Esophagus muscularis mucosa (tissue), 4 donors: ENCODE measurements at places on chromosomes 16 and 17. TPM values are rescaled to one million over a fixed set of nuclear protein-coding genes. Genes with fewer than 3 reads are reported as not detected.
A peak's percentile ranks its signal among the peaks of the same experiment; 100 is the strongest.

DNA sequence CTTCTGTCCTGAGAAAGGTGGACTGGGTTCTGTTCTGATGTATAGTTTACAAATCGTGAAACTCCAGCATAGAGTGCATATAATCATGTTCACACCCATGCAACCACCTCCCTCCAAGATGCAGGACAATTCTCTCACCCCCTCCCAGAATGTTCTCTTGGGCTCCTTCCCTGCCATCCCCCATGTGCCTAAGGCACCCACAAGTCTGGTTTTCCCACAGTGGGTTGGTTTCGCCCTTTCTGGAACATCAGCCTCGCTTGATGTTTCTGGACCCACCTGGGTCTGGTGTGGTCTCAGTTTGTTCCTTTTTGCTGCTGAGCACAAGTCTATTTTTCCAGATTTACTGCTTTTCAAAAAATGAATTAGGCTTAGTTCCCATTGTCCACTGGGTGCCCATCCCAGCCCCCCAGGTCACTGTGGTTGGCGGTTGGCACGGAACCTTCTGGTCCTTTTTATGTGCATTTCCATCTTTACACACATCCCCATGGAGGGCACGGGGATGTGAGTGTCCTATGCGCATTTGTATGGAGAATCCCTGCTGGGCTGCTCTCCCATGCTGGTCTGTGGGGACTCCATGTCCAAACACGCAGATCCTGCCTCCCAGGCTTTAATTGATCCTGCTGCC, 19.0 kb downstream of the MAP2K3 start:
- H3K4me3 ChIP-seq = no peak overlapping the region
- no peaks in the 10 kb centered on the region for H3K4me1 ChIP-seq
- H3K36me3 ChIP-seq = peaks cover 91% of the 10 kb centered on the region
- no peak overlapping the region for H3K27ac ChIP-seq
- DNase-seq = no peak
- no peaks in the 10 kb centered on the region for H3K27me3 ChIP-seq

The LDHD gene
- 6.7 TPM for total RNA-seq

- H3K36me3 ChIP-seq = peaks cover 28% of the 10 kb centered on the region
- no peak for DNase-seq
- peaks cover 88% of the 10 kb centered on the region for H3K4me1 ChIP-seq
- H3K27me3 ChIP-seq = no peaks in the 10 kb centered on the region
- no peak overlapping the region for H3K4me3 ChIP-seq
These were observed 14.9 kb upstream of the STAT3 start for GRCh38 chr17:42403150-42403549.

GRCh38 chr16:23254338-23254737, 47.8 kb upstream of the SCNN1B start:
- DNase-seq = no peak
- no peak overlapping the region for H3K27ac ChIP-seq
- no peaks in the 10 kb centered on the region for H3K36me3 ChIP-seq

The KIF19 gene
- total RNA-seq = 1.2 TPM

The KRTAP2-3 gene
- total RNA-seq = not detected

DNA sequence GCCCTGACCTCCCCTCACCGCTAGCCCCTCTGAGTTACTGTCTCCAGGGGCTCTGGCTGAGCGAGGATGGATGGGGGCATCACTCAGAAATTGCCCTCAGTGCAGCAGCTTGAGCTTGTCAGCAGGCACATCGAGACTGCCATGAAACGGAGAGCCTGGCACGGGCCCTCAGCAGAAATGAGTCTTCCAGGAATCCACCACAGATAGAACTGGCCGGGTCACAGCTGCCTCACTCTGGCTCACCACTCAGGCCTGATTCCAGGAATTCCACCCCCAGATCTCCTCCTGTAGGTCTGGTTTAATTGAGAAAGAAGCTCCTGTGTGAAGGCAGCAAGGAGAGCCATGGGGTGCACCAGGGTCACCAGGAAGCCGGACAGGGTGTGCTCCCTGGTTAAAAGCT, 85.5 kb downstream of the GSG1L start:
- no peak overlapping the region for H3K27ac ChIP-seq
- DNase-seq = no peak
- H3K4me3 ChIP-seq = no peak overlapping the region
- H3K36me3 ChIP-seq = no peaks in the 10 kb centered on the region

GRCh38 chr16:86925067-86925791, 346.9 kb downstream of the FOXL1 start:
- H3K36me3 ChIP-seq = no peaks in the 10 kb centered on the region
- no peak for DNase-seq
- H3K4me3 ChIP-seq = no peak overlapping the region
- H3K27me3 ChIP-seq = peaks cover 96% of the 10 kb centered on the region

The TPSD1 gene
- total RNA-seq = 2.7 TPM

The HSD11B2 gene
- total RNA-seq = not detected

DNA sequence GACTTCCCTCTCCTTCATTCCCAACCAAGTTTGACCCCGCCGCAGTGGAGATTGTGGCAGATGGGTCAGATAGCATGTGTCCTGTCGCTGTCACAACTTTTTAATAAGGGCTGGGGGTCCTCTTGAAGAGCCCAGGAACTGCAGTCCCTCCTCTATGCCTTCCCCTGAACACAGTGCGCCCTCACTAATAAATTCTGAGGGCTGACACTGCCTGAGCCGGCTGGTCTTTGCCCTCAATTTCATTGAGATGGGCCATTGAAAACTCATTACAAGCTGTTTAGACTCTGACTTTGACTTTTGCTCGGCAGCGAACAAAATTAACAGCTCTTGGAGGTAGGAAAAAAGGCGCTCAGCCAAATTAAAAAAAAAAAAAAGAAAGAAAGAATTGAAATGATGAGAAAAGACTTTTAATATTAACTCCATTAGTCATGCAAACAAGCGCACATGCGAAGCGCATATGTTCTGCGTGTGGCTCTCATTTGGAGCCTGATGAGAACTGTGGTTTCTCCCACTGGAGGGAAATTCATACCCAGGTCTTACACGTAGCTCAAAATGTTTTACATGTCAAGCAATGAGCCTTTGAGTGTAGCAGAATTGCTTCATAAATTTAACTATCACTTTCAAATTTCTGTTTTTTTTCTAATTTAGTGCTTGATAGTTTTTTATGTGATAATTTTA, 704.7 kb downstream of the WWOX start:
- no peaks in the 10 kb centered on the region for H3K36me3 ChIP-seq
- no peaks in the 10 kb centered on the region for H3K4me1 ChIP-seq
- DNase-seq = no peak
- no peaks in the 10 kb centered on the region for H3K27me3 ChIP-seq

- H3K27me3 ChIP-seq = no peaks in the 10 kb centered on the region
- H3K4me3 ChIP-seq = peak overlapping the region; percentile 81
- peaks cover 24% of the 10 kb centered on the region for H3K36me3 ChIP-seq
- peaks cover 47% of the 10 kb centered on the region for H3K4me1 ChIP-seq
- no peak for DNase-seq
- H3K27ac ChIP-seq = peak overlapping the region; percentile 98
These were observed 2.6 kb downstream of the FOXF1 start for GRCh38 chr16:86512860-86513470.

- no peaks in the 10 kb centered on the region for H3K27me3 ChIP-seq
- peaks cover 36% of the 10 kb centered on the region for H3K4me1 ChIP-seq
- no peak overlapping the region for H3K4me3 ChIP-seq
- peak overlapping the region; percentile 43 for H3K27ac ChIP-seq
These were observed 27.2 kb downstream of the ABCC3 start for GRCh38 chr17:50661795-50662391.

DNA sequence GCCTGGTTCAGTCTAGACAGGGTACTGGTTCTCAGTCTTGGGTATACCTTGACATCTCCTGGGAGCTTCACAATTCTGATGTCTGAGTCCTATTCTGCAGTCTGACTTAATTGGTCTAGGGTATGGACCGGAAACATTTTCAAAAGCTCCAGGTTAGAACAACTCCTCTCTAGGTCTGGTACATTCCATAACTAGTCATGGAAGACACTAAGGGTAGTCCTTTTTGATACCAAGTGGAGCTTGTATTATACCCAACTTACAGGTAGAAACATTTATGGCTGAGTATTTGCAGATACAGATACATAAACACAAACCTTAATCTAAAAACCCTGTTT, 5.0 kb downstream of the RPL23 start:
- no peaks in the 10 kb centered on the region for H3K27me3 ChIP-seq
- DNase-seq = no peak
- peaks cover 35% of the 10 kb centered on the region for H3K4me1 ChIP-seq
- no peak overlapping the region for H3K27ac ChIP-seq

The KCNH6 gene
- total RNA-seq = not detected

The LCAT gene
- total RNA-seq = 14.5 TPM
